NCI-H748 treated with DMSO at 0.1 percent for 48 hours (cell line): ENCODE measurements at places on chromosomes 7 and 10.

DNA sequence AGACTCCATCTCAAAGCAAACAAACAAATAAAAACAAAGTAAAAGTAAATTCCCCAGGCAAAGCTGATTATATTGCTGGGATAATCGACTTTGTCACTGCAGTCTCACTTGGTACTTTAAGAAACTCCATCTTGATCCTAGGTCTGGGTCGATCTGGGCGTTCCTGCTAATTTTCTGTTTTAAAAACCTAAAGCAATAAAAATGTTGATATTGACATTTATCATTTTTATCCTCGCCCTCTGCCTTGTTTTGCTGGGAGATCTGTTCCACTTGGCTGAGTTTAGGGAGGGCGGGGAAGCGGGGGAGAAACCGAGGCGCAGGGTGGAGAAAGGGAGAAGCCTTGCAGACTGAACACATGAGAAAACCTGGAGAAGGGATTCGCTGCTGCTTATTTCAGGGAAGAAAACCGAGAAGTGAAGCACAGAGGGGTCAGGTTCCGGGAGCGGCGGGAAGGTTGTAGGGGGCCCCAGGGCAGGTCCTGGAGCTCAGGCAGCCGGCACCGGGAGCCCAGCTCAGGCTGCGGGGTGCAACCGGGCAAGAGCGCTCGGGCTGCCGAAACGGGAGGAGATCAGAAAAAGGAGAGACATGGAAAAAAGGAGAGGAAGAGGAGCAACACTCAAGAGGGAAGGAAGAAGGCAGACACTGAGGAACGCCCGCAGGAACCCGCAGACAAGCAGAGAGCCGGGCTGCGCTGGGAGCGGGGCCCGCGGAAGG lies 27.3 kb upstream of the KMT2C start:
- DNase-seq: peak; percentile 50

DNA sequence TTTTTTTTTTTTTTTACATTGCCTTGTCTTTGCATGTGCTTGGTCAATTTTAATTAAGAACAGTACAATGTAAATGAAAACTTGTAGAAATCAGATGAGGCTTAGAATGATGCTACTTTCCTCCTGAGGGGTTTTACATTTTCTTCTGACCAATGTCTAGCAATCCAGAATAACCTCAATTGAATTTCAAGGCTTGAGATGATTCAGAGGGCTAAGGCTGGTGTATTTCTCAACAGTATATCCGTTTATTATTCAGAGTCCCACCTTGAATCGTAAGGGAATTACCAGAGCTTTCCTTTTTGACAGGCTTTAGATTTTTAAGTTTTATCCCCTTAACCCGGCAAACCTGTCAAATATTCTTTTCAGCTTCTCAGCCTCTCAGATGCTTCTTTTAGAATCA lies 231.2 kb upstream of the STK17A start:
- DNase-seq: no peak

- DNase-seq: no peak
These were observed 96.8 kb downstream of the TRRAP start for GRCh38 chr7:98974906-98975816.

GRCh38 chr7:106421181-106421762 lies 136.5 kb upstream of the NAMPT start:
- no peak for DNase-seq

GRCh38 chr7:123647106-123647730 lies 8.4 kb upstream of the LMOD2 start:
- no peak for DNase-seq

DNA sequence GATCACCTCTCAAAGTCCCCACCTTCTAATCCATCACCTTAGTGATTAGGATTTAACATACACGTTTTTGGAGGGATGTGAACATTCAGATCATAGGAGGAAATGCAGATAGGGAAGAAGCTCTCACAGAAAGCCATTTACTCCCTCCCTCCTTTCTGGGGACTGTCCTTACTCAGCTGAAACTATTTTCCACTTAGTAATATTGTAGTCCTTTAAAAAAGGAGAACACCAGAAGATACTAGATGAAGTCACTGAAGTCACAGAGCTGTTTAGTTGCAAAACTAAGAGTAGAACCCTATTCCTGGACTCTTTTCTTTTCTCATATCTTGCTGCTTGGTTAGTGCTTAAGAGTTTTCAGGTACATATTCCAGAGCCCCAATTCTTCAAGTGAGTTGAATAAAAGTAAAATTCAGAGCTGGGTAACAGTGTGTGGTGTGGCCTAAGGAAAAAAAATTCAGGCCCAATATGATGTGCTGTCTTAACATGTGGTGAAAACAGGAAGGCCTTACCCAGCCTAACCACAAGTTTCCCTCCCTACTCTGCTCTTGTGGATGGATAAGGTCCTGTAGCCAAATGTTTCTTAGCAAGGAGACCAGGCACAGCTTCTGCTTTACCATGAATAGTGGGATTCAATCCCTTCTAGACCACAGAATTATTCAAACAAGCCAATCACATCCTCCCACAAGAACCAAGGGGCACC lies 135.7 kb downstream of the INHBA start:
- no peak for DNase-seq

DNA sequence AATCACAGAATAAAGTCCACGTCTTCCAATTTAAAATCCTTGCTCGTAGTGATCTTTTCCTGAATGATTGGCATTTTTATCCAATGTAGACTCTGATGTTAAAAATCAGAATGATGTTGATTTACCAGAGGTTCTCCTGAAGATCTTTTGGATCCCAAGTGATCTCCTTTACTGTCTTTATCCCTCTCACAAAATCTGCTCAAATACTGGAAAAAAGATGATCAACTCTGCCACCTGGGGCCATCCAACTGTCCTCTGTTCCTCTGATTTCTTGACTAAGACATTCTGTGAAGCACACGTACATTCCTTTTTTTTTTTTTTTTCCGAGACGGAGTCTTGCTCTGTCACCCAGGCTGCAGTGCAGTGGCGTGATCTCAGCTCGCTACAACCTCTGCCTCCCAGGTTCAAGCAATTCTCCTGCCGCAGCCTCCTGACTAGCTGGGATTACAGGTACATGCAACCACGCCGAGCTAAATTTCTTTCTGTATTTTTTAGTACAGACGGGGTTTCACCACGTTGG lies 18.0 kb upstream of the ADRB1 start:
- DNase-seq: no peak

DNA sequence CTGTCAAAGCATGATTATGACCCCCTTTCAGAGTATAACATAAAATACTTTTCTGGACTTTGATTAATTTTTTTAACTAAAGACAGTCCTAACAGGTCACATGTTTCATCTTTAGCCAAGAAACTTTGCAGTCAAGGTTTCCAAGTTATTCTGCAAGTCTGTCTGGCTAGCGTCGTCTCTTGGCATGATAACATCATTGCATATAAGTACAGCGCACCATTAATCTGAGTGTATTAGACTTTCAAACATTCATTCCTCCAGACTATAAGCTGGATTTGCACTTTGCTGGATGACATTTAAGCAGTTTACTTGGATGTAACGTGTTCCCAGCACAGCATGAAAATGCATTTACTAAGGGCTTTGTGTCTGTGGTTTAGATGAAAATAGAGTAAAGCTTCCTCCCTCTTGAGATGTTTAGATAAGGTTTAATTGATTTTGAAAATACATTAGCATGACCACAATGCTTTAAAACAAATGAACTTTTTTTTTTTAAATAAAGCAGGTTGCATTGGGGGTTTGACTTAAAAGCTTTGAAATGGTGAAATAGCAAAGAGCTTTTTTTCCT lies 349.0 kb upstream of the MTPN start:
- no peak for DNase-seq

- no peak for DNase-seq
These were observed 11.8 kb upstream of the MAP3K8 start for GRCh38 chr10:30422151-30422695.

GRCh38 chr7:8120390-8121058 lies 141.4 kb downstream of the ICA1 start:
- DNase-seq: no peak

DNA sequence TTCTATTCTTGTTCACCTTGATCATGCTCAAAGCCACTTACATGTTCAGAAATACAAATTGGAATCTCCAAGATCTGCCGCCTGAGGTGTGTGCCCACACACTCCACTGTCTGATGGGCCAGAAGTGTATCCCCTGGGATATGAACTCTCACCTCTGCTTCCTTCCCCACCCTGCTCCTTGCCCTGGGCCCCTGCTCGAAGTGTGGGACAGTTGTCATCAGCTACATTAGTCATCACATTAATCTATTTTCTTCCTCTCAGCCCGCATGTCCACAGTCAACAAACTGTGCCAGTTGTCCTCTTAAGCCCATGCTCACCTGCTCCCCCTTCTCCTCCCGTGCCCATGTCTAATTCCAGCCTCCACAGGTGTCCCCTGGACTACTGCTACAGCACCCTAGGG lies 154.7 kb downstream of the PTPN20 start:
- no peak for DNase-seq

- no peak for DNase-seq
These were observed 28.8 kb upstream of the SNX13 start for GRCh38 chr7:17968791-17969715.

GRCh38 chr7:50783801-50784507 lies 1.3 kb upstream of the GRB10 start:
- no peak for DNase-seq

DNA sequence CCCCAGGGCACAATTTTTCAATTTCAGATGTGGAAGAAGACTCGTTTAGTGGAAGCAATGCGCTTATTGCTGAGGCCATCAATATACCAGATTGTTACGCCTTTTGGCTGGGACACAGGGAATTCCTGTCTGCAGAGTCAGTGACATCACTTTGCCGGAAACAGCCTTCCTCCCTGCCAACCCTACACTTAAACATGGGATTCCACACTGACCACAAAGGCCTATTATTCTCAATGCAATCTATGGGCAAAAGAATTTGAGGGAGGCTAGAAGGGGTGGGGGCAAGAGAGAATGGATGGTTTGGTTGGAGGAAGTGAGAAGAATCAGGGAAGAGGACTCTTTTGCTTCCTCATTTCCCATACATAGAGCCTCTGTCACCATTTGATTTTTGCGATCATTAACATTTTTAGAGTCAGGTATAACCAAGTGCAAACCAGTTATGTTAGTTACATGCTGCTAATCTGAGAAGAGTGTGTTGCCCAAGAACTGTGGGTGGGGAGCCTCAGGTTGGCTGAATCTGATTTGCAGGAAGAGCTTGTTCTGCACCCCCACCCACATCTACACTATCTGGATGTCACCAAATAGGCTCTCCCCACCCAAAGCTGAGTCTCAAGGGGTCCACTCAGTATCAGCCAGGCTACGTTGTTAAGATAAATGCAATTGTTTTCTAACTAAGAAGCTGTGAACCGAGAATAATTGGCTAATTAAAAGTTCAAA lies 58.2 kb downstream of the ENTPD1 start:
- DNase-seq: no peak

DNA sequence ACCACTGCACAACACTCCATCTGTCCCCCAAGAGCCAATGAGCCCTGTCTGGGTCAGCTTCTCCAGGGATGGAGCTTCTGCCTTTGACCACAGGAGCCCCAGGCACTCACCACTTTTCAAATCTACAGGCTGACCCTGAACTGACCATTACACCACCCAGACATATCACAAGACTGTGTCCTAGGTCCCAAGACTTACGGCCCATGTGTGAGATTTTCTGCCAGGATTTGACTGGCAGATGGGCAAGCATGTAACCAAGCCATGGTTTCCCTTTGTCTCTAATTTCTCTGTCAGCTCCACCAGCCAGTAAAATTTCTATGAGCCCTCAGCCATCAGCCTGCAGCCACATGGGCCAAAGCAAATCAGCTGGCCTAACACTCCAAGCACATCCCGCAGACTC lies 92.5 kb downstream of the SH3PXD2A start:
- DNase-seq: no peak

DNA sequence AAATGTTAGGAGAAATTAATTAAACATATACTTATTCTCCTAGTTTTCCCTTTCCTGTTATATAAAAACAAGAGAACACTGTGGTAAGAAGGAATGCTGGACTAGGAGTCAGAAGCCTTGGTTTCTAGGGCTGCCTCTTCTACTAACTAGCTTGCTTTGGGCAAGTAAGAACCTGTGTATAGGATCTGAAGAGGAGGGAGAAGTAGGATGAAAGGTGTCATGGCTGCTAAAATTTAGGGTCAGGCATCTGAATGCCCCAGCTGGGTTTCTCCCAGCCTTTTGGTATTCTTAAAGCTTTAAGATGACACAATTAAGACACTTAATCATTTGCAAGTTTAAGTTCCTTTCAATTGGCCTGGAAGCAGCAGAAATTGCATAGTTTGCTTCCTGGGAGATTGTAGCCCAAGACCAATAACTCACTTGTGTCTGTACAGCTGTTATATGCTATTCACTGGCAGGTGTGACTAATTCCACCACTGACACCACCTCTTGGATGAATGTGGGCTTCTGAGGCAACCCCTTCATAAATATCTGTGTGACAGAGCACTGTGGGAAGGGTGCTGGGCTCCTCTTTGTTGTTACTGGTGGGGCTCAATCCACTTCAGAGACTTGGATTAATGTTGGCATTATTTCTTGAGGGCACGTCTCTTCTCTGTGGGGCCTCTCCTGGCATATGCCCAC lies 137.2 kb downstream of the LRMDA start:
- no peak for DNase-seq

- DNase-seq: no peak
These were observed 76.8 kb upstream of the GDF10 start for GRCh38 chr10:47223236-47223635.

DNA sequence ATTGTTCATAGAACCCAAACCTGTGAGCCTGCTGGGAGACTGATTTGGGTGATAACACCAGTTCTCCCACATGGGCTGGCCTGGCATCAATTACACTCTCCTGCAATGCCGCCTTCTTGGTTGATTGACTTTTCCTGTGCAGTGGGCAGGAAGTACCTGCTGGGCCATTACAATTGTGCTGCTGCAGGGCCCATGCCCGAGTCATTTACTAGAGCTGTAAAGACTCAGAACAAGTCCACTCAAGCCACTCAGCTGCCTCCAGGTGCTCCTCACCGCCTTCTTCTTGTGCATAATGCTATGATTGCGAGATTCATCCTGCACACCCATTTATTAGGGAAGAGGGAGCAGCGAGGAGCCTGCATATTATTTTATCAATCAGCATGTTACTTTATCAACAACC lies 264.0 kb downstream of the TCERG1L start:
- no peak for DNase-seq

GRCh38 chr10:10796061-10796773 lies 221.5 kb upstream of the CELF2 start:
- DNase-seq: no peak

DNA sequence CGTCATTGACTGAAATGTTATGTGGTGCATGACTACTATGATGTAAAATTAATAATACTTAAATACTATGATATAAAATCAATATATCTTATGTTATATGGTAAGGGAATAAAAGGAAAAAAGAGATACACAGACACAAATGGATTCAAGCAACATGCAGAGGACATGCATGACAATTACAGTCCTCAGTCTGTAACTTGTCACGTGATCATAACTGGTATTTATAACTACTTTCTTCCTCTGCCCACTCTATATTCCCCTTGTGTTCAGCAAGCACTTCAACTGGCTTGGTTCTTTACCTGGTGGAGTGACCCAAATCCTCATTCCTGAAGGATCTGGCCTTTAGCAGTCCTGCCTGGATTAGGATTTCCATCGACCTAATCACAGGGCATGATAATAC lies 104.4 kb upstream of the FAM180A start:
- DNase-seq: no peak

GRCh38 chr10:117619707-117620405 lies 77.3 kb downstream of the EMX2 start:
- no peak for DNase-seq
